T-helper 9 cell (primary cell): ENCODE measurements at places on chromosomes 1 and 21.

- no peak for DNase-seq
These were observed 68.2 kb downstream of the MAB21L3 start for GRCh38 chr1:116179419-116179818.

DNA sequence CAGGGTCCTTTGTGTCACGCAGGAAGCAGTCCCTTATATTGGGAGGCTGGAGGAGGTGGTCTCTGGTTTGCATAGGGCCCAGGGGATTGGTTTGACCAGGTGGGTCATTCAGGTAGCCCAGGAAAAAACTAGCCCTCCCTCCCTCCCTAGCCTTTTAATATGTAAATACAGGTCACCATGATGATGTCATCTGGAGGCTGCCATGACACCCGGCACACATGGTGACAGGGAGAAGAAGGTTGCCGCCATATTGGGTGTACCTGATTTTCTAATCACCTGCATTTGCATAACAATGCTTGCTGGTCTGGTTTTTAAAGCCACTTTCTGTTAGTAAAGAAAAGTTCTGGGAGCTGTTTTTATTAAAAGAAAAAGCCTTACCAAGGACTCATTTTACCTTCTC, 791.0 kb upstream of the ADGRL4 start:
- DNase-seq, result no peak

DNA sequence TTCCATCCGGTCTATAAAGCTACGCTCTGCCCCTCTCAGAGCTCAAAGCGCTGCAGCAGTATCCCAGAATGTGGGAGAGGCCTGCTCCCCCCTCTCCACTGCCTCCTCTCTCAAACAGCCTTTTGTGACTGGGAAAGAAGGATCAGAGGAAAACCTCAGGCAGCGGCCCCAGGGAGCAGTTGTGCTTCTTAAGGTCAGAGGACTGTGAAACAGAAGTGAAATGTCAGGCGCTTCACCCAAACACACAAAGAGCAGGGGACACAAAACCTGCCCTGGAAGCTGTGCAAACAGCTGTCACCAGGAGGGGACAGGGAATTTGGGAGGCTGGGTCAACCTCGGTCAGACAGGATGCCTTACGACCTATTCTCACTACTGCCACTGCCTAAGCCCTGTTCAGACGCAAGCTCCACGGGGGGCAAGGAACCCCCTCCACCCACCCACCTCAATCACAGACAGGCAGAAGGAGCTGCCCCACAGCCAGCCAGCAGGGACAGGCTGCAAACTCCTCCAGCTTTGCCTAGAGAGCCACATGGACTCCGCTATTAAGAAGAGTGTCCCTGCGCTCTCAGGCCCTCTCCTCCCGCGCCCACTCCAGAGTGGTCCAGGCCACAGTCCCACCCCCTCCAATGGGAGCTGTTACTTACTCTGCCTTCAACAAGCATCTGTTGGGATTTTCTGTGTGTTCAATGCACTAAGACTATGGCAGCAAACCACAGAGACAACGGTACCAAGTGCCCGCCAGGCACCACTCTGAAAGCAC, 14.6 kb downstream of the SSBP3 start:
- DNase-seq, result no peak

DNA sequence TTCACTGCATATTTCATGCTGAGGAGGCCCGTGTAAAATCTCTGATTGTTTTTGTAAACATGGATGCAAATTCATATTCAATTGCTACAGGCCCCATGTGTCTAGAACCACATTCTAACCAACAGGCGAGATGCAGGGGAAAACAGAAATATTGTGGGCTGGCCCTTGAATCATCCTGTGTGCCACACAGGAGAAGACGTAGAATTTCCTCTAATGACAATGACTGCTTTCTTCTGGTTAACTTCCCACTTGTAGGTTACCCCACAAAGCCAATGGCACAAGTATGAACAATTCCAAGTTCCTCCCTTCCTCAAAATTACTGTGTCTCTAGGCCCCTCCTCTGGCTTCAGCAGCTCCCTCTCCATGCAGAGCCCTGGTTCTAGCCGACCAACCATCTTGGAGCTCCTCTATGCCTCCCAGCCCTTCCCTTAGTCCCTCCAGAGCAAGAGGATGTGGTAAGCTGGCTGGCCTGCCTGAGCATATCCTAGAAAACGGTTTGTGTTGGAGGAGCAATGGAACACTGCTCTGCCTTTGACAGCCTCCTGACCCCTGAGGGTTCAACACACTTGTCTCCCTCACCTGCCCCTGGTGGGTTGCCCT, 205.2 kb downstream of the HS2ST1 start:
- no peak for DNase-seq
